NCI-H526 (cell line): ENCODE measurements at places on chromosomes 7 and 10.

GRCh38 chr7:100024020-100024619, 8.7 kb downstream of the ZKSCAN1 start:
- no peak for DNase-seq

DNA sequence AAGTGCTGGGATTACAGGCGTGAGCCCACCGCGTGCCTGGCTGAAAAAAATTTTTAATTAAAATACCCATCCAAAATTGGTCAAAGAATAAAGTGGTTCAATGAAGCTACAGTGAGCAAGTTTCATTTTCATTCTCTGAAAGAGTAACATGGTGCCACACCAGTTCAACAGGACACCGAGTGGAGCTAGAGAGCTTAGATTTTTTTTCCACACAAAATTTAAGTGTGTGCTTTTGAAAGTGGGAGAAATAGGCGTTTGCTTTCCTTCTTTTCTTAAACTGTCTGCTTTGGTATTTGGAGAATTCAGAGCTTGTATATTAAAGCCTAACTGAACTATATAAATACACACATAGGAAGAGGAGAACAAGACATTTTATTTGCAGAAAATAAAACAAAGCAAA, 43.4 kb downstream of the BPGM start:
- DNase-seq: no peak

GRCh38 chr7:133705596-133705995, 421.5 kb upstream of the LRGUK start:
- no peak for DNase-seq

DNA sequence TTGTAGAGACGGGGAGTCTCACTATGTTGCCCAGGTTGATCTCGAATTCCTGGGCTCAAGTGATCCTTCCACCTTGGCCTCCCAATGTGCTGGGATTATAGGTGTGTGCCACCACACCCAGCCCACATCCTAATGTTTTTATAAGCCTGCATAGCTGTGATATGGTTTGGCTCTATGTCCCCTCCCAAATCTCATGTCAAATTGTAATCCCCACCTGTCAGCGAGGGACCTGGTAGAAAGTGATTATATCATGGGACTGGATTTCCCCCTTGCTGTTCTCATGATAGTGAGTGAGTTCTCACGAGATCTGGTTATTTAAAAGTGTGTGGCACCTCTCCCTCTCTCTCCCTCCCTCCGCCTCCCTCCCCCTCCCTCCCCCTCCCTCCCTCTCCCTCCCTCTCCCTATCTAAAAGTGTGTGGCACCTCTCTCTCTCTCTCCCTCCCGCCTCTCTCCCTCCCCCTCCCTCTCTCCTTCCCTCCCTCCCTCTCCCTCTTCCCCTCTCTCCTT, 13.9 kb downstream of the BAMBI start:
- DNase-seq: no peak

GRCh38 chr10:4888236-4888635, 62.2 kb downstream of the AKR1E2 start:
- DNase-seq: no peak

DNA sequence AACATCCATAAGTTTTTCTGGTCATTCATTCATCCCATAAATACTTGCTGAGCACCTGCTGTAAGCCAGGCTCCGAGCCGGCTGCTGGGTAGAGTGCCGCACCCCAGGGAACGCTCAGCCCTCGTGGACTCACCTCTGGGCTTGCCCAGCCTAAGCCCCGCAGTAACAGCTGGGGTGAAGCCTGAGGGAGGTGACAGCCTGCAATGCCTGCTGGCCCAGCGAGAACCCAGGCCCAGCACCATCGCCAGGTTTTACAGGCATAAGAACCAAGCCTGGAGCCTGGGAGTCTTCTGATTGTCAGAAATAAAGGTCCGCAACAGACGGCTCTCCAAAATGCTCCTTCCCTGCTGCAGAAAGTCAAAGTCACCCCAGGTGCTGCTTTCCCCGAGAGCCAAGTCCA, 205.4 kb downstream of the ZMYND11 start:
- no peak for DNase-seq

GRCh38 chr10:65911151-65911835, 1014.5 kb upstream of the LRRTM3 start:
- DNase-seq: no peak

DNA sequence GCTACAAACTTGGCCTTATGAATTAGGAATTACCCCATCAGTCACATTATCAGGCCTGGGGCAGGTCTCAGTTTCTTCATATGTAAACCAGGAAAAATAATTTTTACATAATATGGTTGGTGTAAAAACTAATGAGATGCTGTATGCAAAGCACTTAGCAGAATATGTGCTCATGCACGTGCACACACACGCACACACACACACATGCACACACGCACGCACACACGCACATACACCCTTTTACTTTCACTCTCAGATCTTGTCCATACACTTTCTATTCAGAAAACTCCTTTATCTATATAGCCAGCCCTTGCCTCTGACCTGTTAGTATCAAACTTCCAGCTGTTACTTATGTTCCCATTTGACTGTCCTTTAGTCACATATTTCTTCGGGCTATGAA, 92.7 kb downstream of the CREB5 start:
- DNase-seq: no peak

DNA sequence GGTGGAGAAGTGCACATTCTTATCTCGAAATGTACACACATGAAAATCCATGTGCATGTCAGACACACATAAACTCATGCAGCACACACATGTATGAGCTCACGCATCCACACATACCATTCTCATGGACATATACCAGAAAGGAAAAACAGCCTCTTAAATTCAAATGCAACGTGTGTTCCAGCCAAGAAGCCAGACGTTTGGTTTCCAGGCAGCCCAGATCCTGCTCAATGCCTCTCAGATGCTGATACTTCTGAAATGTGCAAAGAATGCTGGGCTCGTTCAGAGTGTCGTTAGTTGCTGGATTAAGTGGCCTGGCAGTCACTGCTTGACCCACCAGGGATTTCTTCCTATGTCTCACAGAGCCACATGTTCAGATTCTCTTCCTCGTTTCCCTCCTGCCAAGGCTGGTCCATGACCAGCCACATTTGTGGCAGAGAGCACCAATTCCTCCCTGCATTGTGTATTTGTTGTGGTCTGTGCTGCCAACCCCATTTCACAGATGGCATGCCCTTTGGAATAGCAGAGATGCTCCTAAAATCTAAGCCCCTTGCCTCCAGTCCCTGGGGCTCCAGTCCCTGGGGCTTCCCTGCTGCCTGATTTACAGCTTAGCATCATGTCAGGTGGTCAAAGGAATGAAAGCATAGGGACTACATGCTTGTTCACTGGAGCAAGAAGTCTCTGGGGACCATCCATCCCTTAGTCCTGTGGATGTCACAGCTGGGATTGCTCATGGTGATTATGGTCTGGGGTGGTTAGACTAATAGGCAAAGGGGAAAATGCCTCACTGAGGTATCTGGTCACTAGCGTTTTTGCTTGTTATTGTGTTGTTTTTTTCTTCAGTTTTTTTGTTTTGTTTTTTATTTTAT, 426.6 kb downstream of the PLXNA4 start:
- DNase-seq: no peak

DNA sequence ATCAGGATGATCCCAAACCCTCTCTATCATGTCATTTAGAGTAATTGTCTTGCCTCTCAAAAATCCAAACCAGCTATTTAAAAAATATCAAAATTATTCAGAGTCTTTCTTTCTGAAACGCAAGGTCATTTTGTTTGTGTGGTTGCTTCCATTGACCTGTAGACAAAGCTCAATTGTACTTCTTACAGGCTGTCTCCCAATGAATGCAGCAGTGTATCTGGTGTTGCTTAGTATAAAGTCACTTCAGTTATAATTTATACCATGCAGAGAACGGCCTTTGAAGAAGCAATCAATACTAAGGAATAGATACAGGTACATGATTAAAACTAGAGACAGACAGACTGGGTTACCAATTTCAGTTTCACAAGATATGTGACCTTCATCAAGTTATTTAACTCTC, 80.9 kb downstream of the DOCK4 start:
- DNase-seq: no peak

GRCh38 chr7:117034851-117035464, 81.7 kb downstream of the ST7 start:
- no peak for DNase-seq

GRCh38 chr10:16545116-16545736, 23.5 kb upstream of the C1QL3 start:
- peak; percentile 58 for DNase-seq

- no peak for DNase-seq
These were observed 14.6 kb downstream of the RASGEF1A start for GRCh38 chr10:43252166-43252782.

- no peak for DNase-seq
These were observed 87.5 kb upstream of the NMT2 start for GRCh38 chr10:15255961-15256360.

DNA sequence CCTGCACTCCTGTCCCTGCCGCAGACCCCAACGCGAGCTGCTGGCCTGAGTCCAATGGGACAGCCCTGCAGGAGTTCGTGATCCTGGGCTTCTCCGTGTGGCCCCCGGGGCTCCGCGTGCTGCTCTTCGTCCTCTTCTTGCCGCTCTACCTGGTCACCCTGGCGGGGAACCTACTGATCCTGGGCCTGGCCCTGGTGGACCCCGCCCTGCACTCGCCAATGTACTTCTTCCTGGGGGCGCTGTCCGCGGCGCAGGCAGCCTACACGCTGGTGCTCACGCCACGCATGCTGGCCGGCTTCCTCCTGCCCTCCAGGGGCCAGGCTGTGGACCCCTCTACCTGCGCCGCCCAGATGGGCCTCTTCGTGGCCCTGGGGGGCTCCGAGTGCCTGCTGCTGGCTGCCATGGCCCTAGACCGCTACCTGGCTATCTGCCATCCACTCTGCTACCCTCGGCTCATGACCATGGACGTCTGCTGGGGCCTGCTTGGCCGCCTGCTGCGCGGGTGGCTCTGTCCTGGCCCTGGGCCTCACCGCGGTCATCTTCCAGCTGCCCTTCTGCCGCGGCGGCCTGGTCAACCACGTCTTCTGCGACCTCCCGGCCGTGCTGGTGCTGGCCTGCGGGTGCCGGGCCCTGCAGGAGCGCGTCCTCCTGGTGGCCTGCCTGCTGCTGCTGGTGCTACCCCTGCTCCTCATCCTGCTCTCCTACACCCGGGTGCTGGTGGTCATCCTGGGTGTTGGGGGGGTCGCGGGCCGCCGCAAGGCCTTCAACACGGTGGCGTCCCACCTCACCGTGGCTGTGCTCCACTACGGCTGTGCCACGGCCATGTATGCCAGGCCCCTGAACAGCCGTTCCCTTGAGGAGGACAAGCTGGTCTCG, 71.7 kb downstream of the RBAK start:
- DNase-seq: no peak

DNA sequence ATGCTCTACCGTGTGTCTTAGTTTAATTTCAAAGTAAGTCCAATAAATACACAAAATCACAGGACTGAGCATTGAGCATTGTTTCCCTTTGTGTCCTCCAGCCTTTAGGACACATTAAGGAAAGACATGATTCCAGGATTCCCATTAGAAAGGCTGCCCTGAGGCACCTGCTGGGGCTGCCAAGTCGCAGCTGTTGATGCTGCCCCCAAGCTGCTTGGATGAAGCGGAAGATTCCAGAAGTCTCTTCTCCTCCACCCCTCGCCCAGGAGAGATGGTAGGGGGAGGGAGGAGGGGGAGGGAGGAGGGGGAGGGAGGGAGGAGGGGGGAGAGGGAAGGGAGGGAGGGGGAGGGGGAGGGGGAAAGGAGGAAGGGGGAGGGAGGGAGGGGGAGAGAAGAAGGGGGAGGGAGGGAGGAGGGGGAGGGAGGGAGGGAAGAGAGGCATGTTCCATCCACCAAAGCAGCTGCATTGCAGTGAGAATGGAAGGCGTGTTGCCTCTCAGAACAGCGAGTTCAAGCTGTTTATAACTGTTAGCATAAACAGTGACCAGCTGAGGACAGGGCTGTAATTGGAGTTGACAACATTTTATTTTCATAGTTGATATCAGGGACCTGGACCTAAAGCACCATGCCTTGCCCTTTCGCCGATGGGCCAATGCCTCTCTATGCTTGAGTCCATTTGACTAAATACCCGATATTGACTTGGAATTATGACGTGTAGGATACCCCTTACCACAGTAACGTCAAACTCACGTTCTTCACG, 67.3 kb downstream of the DIP2C start:
- no peak for DNase-seq

DNA sequence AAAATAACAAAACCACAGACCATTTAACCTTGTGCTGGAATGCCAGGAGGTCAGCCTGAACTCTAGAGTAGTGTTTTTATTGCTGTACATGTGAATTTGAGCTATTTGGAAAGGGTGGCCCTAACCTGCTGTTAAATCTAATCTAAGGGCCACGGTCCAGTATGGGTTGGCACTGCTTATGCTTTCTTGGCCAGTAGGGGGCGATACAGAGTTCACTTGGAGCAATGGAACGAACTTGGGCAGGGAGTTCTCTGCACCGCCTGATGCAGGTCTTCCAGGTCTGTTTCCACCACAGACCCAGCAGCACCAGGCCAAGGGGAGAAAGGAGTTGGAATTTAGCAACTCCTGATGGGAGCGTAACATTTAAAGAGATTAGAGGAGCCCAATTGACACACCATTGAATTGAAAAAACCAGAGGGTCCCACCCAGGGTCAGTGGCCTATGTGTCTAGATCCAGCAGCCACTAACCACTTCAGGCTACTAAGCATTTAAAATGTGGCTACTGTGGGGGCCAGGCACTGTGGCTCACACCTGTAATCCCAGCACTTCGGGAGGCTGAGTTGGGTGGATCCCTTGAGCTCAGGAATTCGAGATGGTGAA, 75.7 kb upstream of the EFCAB10 start:
- DNase-seq: no peak

DNA sequence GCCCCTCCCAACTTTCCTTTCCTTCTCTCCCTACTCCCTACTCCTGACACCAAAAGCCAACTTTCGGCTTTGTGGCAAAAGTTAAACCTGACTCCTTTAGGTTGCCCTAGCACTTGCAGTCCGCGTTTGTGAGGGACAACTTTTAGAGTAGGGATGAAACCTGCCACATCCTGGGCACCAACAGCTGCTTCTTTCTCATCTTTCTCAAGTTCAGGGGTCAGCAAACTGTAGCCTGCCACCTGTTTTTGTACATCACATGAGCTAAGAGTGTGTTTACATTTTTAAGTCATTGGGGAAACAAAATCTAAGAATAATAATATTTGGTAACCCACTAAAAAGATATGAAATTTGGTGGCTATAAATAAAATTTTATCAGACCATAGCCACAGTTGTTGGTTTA, 660.6 kb downstream of the KCNMA1 start:
- no peak for DNase-seq

DNA sequence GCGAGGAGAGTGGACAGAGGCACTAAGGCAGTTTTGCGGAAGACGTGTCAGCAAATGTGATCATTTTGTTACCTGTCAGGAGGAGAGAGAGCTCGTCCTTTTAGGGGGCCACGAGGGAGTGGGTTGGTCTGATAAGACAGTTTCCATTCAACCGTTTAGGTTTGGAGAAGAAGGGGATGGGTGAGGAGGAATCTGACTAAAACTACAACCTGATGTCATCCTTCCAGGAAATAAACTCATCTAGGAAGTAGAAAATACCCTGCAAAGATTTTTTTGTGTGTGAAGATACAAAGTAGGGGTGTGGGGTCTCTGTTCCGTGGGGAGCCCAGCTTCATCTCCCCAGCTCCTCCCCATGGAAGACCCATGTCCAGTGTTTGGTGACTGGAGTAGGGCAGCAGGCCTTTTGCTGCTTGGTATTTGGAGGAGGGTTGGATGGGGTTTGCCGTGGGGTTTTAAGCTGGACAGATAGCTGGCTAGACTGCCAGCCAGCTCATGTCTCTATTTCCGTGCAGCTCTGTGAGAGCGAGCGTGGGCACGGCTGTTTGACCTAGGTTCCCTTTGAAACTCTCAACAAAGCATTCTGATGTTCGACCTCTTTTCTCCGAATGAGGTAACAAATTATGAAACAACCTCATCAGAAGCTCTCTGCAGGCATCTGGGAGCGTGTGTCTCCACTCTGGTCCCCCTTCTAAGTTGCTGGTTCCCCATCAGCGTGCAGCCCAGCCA, 136.0 kb upstream of the TCF7L2 start:
- DNase-seq: no peak

- DNase-seq: no peak
These were observed 74.3 kb upstream of the PCBD1 start for GRCh38 chr10:70962686-70963085.
